ENCODE measurements at places on chromosomes 7 and 10.

GRCh38 chr10:70698211-70698610 lies 25.9 kb downstream of the ADAMTS14 start:
- no peak for DNase-seq

GRCh38 chr10:69696073-69696731 lies 66.2 kb downstream of the FAM241B start:
- peak; percentile 72 for DNase-seq

DNA sequence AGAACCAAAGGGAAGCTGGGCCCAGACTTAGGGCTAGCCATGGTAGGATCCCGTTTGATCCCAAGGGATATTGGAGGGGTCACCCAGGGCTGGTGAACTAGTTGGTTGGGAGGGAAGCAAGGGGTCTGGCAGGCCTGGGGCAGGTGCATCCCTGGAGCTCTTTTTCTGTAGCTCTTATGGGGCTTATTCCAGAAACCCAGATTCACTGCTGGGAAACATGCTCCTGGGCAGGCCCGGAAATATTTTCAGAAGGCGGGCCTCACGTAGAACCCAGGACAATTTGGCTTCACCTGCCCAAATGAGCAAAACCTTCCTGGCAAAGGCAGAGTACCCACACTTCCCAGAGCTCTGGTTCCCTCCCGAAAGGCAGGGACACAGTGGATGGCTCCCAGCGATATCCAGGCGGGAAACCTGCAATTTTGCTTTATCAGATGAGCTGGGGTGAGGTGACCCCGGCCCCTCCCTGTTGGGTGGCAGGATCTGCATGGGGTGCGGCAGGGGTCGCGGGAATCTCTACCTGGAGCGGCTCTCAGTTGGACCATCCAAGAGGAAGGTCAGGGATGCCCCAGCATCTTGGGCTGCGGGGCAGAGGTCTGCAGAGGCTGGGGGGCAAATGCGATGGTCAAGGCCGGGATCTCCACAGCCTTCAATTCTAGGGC lies 533.9 kb downstream of the TCERG1L start:
- DNase-seq = no peak

GRCh38 chr7:74252893-74253292 lies 1.3 kb downstream of the RFC2 start:
- DNase-seq = no peak

DNA sequence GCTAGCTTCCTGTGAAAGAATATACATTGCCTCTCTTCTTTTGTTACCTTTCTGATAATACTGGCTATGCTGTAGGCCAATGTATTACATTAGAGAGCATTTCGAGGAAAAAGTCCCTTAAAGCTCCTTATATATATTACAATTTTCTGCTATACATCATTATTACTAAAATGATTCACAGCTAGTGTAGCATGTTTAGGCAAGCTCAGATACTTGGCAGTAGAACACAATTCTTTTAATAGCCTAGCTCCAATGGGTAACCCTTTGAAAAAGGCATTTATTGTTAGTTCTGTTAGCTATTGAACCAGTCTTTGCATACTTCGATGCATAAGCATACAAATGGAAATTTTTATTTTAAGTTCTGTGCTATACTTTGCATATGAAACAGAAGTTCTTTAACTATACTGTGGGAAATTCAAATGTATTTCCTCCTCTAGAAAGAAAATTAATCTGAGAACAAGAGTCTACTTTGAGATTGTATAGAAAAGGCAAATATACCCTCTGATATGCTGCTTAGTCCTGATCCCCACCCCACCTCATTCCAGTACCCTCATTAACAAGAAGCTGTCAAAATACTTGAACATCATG lies 55.6 kb upstream of the SKAP2 start:
- no peak for DNase-seq

GRCh38 chr10:91796331-91797047 lies 1.7 kb upstream of the TNKS2 start:
- no peak for DNase-seq

- no peak for DNase-seq
Measured at GRCh38 chr10:79077488-79078173, 8.9 kb downstream of the ZMIZ1 start.

DNA sequence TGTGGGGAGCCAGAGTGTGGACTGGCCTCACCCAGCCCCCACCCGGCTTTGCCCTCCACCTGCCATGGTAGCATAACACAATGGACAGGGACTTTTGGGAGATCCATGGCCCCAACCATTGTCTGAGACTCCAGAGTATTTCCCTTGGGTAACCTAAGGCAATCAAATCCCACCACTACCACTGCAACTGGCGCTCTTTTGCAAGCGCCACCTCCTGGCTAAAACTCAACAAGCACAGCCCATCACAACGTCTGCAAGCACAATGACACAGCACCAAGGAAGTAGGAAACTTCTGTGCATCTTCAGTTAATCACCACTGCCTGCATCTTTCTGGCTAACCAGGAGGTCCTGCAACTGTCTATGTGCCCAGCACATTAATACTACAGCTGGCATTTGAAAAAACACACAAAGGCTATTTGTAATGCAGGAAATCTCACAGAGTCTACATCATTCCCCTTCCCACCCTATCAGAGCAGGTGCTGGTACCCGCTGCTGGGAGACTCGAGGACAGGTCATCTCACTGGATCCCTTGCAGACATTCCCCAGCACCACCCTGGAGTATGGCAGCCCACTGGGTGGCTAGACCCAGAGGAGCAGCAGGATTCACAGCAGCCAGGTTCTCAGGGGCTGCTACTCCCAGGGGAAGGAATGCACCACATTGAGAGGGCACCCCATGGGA lies 27.7 kb downstream of the ANKRD26 start:
- DNase-seq = no peak

GRCh38 chr7:76364198-76364584 lies 5.4 kb upstream of the YWHAG start:
- no peak for DNase-seq

GRCh38 chr7:11104578-11104977 lies 130.9 kb downstream of the PHF14 start:
- DNase-seq = no peak

DNA sequence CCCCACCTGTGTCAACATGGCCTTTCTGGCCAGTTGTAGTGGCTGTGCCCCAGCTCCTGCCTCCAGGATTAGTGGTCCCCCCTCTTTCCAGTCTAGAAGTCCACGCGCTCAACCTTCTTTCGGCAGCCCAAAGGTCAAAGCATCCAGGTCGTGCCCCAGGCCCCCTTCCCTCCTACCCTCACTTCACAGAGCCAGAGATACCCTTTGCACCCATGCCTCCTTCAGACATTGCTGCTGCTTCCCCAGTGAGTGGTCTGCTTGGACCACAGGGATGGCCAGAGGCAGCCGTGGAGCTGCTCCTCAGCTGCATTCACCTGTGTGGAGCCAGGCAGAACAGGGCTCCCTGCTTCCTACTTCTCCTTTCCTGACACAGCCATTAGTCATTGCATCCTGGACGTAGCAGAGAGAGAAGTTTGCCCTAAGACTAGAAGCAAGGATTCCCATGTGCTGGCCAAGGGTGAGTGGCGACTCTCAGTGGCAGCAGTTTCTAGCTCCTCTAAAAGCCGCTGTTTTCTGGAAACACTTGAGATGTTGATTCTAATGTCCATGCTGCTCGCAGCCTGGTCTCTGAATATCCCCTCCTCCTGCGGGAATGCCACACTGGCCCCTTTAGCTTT lies 243.1 kb upstream of the SHH start:
- no peak for DNase-seq

DNA sequence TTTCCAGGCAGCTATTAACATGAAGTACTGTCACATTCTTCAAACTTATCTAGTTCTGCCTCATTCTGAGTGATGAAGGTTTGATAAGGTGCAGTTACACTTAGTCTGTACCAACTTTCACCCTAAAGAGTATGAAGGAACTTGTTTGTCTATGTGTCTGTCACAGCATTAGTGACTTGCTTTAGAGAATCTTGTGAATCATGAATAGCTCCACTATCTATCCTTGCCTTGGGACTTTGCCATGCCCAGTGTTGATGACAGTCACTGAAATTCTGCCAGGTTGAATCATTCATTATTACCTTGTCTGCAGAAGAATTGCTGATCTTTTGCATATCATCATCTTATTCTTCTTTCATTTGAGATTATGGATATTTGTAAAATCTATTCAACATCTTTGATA lies 50.9 kb upstream of the A1CF start:
- no peak for DNase-seq

- no peak for DNase-seq
Measured at GRCh38 chr10:132138596-132138995, 48.2 kb upstream of the DPYSL4 start.

- no peak for DNase-seq
Measured at GRCh38 chr7:48627164-48627563, 297.2 kb upstream of the CDC14C start.
